ENCODE measurements at places on chromosomes 2 and 18. TPM values are rescaled to one million over a fixed set of nuclear protein-coding genes. Genes with fewer than 3 reads are reported as not detected.

GRCh38 chr2:164523009-164523408 is 98.3 kb downstream of the GRB14 start:
- no peak for DNase-seq
- no peaks in the 10 kb centered on the region for H3K4me1 ChIP-seq
- H3K4me3 ChIP-seq, result no peak overlapping the region
- no peaks in the 10 kb centered on the region for H3K27me3 ChIP-seq
- H3K27ac ChIP-seq, result no peak overlapping the region

GRCh38 chr18:424071-424661 is 76.3 kb downstream of the COLEC12 start:
- H3K27me3 ChIP-seq, result no peaks in the 10 kb centered on the region
- H3K36me3 ChIP-seq, result no peaks in the 10 kb centered on the region
- no peak for DNase-seq
- no peak overlapping the region for H3K27ac ChIP-seq
- H3K4me1 ChIP-seq, result peaks cover 4% of the 10 kb centered on the region

- no peak overlapping the region for H3K27ac ChIP-seq
- no peaks in the 10 kb centered on the region for H3K27me3 ChIP-seq
- H3K4me3 ChIP-seq, result no peak overlapping the region
- no peaks in the 10 kb centered on the region for H3K4me1 ChIP-seq
- no peak for DNase-seq
- H3K36me3 ChIP-seq, result no peaks in the 10 kb centered on the region
Observed at GRCh38 chr2:173770947-173771678, 194.1 kb downstream of the SP3 start.

- H3K27me3 ChIP-seq, result no peaks in the 10 kb centered on the region
- H3K27ac ChIP-seq, result no peak overlapping the region
- H3K4me1 ChIP-seq, result no peaks in the 10 kb centered on the region
- no peaks in the 10 kb centered on the region for H3K36me3 ChIP-seq
- H3K4me3 ChIP-seq, result no peak overlapping the region
Observed at GRCh38 chr2:221385716-221386115, 186.4 kb downstream of the EPHA4 start.

The PSMA8 gene
- not detected for total RNA-seq

The APCDD1 gene
- 75.8 TPM for total RNA-seq

Data from thoracic aorta (tissue), 2 donors.